NCI-H524 treated with DMSO at 0.1 percent for 48 hours (cell line): ENCODE measurements at places on chromosomes 6 and 20.

DNA sequence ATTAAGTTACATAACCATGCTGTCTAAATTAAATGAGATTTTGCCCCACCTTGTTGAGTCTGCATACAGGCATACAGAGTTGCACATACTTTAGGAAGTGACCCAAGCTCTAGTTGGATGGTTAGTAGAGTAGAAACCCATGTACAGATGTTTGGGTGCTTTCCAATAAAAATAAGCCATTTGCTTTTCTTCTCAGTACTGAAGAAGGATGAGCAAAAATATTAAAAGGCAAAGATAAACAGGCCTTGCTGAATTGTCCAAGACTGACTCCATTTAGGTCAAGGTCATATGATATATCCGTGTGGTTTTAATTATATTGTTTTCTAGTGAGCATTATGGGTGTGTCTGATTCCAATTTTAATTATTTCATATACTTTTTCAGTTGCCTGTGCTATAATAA, 589.4 kb downstream of the RFPL4B start:
- no peak for DNase-seq

- no peak for DNase-seq
These were observed 196.3 kb upstream of the BTBD3 start for GRCh38 chr20:11721411-11721810.

DNA sequence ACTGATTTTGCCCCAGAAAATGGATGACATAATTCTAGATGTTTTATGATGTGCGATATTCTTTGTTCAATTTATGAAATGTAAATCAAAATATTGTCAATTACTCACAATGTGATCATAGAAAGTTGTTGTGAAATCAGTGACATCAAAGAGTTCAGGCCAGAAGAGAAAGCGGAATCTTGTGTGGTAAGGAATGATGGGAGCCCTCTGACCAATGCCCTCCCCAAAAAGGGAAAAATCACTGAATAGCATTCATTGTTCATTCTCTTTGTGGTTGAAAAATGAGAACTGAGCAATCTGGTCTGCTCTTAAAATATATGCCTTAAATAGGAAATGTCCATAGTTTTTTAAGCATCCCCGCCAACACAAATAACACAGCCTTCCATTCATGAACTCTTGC, 247.1 kb upstream of the GRIK2 start:
- no peak for DNase-seq

DNA sequence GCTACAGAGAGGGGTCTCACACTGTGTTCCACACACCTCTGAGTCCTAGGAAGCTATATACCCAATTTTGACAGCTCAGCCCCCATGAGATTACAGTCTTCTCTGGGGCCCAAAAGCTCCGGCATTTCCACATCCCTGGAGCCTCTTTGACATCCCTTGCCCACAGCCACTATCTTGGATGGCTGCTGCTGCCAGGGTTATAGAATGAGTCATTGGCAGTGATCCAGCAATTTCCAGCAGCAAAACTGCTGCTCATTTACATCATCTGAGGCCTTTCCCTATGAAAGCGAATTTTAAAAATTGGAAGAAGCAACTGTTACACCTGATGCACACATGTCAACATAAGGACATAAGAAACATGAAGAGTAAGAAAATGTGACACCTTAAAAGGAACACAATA, 590.7 kb downstream of the MEI4 start:
- no peak for DNase-seq

GRCh38 chr6:225121-225721, 67.1 kb upstream of the DUSP22 start:
- no peak for DNase-seq

GRCh38 chr6:56193846-56194245, 53.5 kb downstream of the COL21A1 start:
- no peak for DNase-seq
